ENCODE measurements at places on chromosomes 5 and 9.

DNA sequence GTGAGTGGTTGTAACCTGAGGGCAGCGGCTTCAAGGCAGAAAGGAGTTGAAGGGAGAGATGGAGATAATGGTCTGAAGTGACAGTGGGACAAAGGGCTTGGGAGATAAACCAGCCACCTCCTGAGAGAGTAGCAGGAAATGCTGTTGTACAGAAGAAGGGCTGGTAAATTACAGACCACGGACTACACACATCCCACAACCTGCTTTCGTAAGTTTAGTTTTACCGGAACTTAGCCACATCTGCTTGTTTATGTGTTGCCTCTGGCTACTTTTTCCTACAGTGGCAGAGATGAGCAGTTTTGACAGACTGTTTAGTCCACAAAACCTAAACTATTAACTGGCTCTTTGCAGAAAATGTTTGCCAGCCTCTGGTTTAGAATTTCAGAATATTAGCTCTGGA lies 269.5 kb downstream of the ARHGEF28 start:
- no peak for DNase-seq

DNA sequence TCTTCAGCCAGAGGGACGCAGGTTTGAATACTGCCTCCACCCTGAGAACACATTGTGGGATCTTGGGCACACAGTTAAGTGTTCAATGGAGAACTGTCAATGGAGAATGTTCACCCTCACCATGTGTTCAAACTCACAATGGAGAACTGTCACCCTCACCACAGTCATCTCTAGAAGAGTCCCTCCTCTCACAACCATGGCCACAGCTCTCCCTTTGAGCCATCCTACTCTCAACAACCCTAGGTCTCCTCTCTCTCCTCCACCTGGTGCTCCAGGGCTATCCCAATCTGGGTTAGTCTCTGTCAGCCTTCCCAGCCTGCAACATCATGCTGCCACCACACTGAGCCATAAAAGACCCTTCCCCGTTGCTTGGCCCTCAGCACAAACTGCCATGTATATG lies 36.3 kb upstream of the HAND1 start:
- no peak for DNase-seq

DNA sequence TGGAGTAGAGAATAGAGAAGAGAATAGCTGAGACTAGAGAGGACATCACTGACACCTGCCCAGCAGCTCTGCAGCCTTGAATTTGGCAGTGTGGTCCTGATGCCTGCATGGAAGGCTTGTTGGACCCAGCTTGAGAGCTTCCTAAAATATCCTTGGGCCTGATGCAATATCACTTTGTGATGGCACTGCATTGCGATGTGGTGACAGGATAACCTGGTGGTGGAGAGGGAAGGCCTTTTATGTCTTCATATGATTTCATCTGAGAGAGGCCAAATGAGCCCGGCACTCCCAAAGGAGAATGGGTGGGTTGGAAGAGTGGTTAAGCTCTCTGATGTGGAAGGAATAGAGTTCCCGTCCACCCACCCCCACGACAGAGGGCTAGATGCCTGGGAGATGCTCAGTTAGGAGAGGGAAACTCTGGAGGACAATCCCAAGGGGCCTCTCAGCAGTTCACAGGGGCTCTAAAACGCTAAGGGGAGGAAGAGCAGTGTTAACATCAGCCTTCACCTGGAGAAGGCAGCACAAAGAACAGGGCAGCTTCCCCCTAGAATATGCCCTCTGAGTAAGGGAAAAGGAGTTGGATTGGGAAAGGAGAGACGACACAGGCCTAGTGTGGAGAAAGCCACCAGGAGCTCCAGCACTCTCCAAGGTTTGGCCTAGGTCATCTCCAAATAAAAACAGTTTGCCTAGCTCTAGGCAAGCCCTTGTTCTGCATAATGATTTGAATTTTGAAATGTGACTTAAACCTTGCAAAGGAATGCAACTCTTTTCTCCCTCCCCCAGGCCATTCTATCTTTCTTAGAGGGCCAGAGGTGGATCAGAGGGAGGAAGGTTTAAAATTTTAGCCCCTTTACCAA lies 99.8 kb upstream of the SSBP2 start:
- no peak for DNase-seq

GRCh38 chr5:116454417-116454927 lies 120.2 kb downstream of the SEMA6A start:
- DNase-seq = no peak

DNA sequence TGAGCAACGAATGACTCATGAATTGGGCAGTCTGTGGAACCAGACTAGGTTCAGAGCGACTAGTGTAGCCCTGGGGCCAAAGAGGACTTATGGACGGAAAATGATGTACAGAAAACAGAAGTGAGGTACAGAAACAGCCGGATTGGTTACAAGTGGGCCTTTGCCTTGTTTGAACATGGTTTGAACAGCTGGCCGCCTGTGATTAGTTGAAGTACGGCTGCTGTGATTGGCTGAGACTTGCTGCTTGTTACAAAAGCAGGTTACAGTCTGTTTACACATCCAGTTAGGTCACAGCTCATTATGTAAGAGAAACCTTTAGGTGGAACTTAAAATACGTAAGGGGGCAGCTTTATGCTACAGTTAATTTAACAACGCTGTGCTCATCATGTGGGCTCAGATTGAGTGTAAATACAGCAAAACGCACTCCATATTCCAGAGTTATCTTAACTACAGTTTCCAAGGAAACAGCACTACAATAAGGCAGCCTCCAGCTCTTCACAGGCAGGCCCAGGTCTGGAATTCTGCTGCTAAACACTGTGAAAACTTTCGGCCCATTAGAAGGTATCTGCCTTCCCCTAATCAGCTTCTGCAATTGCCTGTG lies 6.5 kb downstream of the AMACR start:
- DNase-seq = no peak

DNA sequence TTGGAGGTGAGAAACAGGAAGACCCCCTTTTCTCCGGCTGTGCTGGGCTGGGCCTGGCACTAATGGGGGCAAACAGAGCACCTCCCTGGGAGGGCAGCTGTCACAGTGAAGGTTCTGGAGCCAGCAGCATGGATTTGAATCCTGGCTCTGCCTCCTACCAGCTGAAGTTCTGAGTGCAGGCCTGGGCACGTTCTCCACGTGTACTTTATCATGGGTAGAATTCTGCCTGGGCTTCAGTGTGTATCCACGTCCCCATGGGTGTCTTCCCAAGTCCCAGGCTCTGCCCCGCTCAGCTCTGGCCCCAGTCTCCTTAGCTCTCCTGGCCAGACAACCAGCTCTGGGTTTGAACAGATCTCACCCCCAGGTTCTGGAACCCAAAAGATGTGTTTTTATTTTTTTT lies 223.2 kb downstream of the PBX3 start:
- no peak for DNase-seq

- no peak for DNase-seq
Observed at GRCh38 chr9:113154946-113155345, 4.1 kb downstream of the SLC31A2 start.

GRCh38 chr9:117682955-117683710 lies 21.1 kb upstream of the TLR4 start:
- DNase-seq = no peak
